A549 treated with ZK216348 at 1 μM for 4 hours (cell line): ENCODE measurements at places on chromosomes 1 and 21. TPM values are rescaled to one million over a fixed set of nuclear protein-coding genes. Genes with fewer than 3 reads are reported as not detected.

TRIM63 gene
- total RNA-seq, result 0.43 to 0.85 TPM (median 0.60 TPM) in 5 replicates

PLEKHA6 gene
- total RNA-seq, result 20.4 to 35.4 TPM (median 29.9 TPM) in 5 replicates

VWA1 gene
- total RNA-seq, result 5.3 to 18.2 TPM (median 15.0 TPM) in 5 replicates

FCRL5 gene
- total RNA-seq, result not detected in 5 replicates

ALPL gene
- total RNA-seq, result 0.14 to 0.68 TPM (median 0.41 TPM) in 5 replicates
